ENCODE measurements at places on chromosomes 2 and 18.

- no peak for DNase-seq
These were observed 16.9 kb upstream of the RAB31 start for GRCh38 chr18:9691235-9691634.

GRCh38 chr2:105005181-105005951 lies 32.5 kb upstream of the MRPS9 start:
- no peak for DNase-seq

GRCh38 chr2:73979686-73980085 lies 5.0 kb upstream of the TET3 start:
- no peak for DNase-seq

GRCh38 chr2:223995569-223995968 lies 38.3 kb downstream of the MRPL44 start:
- no peak for DNase-seq

- DNase-seq: no peak
These were observed 32.1 kb upstream of the SLC66A3 start for GRCh38 chr2:11123001-11123809.

- DNase-seq: no peak
These were observed 5.1 kb downstream of the TXNL4A start for GRCh38 chr18:79983253-79983652.

GRCh38 chr2:3198119-3198518 lies 179.5 kb downstream of the EIPR1 start:
- DNase-seq: no peak

DNA sequence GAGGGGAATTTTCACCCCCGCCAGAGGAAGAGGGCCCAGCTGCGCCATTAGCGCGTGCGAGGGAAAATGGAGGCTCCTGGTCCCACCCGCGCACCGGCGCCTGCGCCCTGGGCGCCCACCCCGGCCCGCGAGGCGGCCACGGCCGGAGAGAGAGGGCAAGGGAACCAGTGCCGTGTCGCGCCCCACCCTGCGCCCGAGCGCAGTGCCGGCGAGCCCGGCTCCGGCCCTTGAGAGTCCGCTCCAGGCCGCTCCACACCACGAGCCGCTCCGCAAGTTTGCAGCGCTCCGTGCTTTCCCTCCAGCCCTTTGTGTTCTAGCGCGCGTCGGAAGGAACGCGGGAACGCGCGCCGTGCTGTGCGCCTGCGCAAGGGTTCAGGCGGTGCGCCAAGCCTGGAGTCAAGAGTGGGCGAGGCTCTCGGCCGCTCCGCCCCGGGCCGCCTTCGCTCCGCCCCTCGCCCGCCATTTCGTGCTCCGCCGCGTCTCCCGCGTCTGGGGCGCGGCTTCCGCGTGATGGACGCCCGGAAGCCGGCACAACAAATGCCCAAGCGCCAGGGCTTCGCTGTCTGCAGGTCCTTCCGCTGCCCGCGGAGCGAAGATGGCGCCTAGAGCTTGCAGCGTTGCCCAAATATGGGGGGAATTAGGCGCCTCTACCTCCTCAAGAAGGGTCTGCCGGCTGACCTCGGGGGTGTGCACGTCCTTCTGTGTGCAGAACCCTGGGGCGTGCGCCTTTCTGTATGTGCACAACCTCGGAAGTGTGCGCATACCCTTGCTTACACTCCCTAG lies 46.1 kb upstream of the PTMA start:
- DNase-seq: peak; percentile 80

GRCh38 chr18:79876497-79876896 lies 75.0 kb downstream of the SLC66A2 start:
- DNase-seq: no peak

- no peak for DNase-seq
These were observed 948.3 kb downstream of the CNTNAP5 start for GRCh38 chr2:124973396-124973795.

GRCh38 chr2:235162082-235162836 lies 210.4 kb downstream of the SH3BP4 start:
- no peak for DNase-seq

DNA sequence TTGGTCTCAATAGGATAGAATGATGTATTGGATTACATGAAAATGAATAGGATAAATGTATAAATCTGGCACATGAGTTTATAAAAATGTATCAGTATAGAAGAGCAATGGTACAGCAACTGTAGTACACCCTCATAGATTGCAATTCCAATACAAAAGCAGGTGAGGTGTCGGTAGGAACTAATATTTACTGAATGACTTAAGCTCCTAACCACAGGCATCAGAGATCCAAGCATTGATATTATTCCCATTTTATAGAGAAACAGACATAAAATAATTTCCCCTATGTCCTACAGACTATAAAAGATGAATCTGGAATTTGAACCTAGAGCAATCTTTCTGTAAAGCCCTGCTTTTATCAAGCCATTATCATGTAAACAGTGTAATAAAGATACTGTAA lies 227.4 kb downstream of the MBD2 start:
- DNase-seq: no peak

GRCh38 chr2:2861666-2862240 lies 515.9 kb downstream of the EIPR1 start:
- no peak for DNase-seq

GRCh38 chr2:223944166-223944702 lies 901 bp downstream of the WDFY1 start:
- DNase-seq: peak; percentile 9

- no peak for DNase-seq
These were observed 21.4 kb downstream of the DIPK1C start for GRCh38 chr18:74435740-74436139.

- no peak for DNase-seq
These were observed 223.7 kb downstream of the LOXHD1 start for GRCh38 chr18:46433121-46433826.

- no peak for DNase-seq
These were observed 62.2 kb upstream of the DCC start for GRCh38 chr18:52277785-52278184.

GRCh38 chr2:119252186-119253113 lies 28.8 kb downstream of the STEAP3 start:
- peak; percentile 21 for DNase-seq

DNA sequence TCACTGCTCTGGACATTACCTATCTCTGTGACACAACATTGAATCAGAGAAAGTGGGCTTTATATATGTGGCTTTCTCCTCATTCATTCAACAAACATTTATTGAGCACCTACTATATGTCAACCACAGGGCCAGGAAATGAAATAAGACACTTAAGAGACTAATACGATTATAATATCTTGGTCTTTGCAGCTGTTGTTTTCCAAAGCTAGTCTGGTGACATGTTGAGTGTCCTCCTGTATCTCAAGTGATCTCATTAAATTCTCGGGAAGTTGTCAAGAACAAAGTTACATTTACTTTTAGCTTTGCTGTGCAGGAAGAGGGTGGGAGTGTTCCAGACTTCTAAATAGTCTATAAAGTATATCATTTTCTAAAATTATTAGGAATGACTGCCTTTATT lies 164.6 kb upstream of the SP5 start:
- no peak for DNase-seq

DNA sequence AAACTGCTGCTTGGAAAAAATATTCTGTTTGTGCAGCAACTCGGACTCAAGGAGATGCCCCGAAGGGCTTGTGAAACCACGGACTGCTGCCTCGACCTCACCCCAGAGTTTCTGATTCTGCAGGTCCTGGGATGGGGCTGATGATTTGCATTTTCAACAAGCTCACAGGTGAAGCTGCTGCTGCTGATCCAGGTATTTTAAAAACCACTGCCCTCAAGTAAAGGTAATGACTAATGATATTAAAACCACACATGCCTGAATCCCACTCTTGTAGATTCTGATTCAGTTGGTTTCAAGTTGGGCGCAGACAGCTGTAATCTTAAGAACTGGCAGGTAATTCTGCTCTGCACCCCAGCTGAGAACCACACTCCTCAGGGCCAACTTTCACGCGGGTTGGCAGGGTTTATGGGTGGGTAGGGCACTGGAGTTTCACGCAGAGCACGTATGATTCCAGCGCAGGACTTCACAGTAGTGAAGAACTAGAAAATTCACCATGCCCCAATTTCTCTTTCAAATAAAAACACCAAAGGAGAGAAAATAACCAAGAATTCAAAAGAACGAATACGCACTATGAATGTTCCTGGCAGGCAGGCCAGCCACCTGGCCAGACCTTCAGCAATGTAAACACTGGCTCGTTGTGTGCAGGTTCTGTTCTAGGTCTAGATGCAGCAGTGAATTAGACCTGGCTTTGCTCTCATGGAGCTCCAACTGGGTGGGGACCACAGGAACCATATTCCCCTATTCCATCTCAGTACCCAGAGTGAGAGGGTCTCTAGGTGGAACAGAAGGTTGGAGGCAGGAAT lies 74.6 kb upstream of the ZFP36L2 start:
- no peak for DNase-seq

All from GOT3 (cell line).